Pons (tissue), 1 donor: ENCODE measurements at places on chromosomes 16 and 17.

GRCh38 chr16:89907055-89907814, 11.4 kb upstream of the MC1R start:
- no peak for DNase-seq

DNA sequence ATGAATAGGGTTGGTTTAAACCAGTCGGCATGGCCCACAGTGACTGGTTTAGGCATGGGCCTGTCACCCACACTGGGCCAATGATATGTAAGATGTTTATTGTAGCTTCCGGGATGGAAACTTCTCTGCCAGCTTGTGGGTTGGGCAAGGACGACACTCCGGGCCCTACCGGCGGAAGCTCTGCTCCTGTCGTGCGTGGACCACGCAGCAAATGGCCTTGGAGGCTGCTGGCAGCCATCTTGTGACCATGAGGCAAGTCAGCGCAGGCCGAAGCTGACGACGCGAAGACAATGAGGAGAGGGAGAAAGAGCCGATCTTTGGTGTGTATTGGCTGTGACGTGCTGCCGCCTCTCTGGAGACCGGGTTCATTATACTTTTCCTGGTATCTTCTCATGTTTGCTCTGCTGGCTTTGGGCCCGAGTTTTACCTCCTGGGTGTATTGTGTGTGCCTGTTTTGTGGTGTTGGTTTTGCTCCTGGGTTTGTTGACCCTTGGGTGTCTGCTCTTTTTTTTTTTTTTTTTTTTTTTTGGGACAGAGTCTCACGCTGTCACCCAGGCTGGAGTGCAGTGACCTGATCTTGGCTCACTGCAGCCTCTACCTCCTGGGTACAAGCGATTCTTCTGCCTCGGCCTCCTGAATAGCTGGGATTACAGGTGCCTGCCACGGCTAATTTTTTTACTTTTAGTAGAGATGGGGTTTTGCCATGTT, 15.4 kb downstream of the SLC25A10 start:
- no peak for DNase-seq

- DNase-seq: no peak
These were observed 448.5 kb downstream of the SOX9 start for GRCh38 chr17:72569148-72569946.

DNA sequence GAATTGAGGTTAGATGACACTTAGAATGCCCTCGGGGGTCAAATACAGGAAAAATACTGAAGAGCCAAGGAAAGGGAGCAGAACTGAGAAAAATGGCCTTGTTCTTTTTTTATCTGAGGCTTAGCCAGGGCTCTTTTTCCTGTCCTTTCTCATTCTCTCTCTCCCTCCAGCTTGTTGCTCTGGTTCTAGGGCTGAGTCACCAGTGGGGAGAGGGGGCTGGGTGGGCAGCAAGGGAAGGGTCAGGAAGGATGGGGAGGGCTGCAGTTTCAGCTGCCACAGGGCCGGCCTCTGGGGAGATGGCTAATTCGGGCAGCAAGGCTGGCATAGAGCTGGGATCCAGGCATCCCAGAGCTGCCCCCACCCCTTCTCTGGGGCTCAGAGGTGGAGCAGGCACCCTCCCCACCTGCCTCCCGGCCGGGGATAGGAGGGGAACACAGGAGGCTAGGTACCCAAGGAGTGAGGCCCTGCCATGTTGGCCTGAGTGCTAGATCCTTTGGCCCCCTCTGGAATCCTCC, 3.9 kb downstream of the ITGA3 start:
- DNase-seq: no peak

DNA sequence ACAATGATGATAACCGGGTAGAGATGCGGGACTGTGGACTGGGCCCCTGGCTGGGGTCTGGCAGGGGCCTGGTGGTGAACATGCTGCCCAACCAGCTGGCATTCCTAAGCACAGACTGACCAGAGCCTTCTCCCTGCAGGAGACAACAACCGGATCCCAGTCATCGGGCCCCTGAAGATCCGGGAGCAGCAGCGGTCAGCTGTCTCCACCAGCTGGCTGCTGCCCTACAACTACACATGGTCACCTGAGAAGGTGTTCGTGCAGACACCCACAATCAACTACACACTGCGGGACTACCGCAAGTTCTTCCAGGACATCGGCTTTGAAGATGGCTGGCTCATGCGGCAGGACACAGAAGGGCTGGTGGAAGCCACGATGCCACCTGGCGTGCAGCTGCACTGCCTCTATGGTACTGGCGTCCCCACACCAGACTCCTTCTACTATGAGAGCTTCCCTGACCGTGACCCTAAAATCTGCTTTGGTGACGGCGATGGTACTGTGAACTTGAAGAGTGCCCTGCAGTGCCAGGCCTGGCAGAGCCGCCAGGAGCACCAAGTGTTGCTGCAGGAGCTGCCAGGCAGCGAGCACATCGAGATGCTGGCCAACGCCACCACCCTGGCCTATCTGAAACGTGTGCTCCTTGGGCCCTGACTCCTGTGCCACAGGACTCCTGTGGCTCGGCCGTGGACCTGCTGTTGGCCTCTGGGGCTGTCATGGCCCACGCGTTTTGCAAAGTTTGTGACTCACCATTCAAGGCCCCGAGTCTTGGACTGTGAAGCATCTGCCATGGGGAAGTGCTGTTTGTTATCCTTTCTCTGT, 5.1 kb upstream of the SLC7A6 start:
- no peak for DNase-seq

DNA sequence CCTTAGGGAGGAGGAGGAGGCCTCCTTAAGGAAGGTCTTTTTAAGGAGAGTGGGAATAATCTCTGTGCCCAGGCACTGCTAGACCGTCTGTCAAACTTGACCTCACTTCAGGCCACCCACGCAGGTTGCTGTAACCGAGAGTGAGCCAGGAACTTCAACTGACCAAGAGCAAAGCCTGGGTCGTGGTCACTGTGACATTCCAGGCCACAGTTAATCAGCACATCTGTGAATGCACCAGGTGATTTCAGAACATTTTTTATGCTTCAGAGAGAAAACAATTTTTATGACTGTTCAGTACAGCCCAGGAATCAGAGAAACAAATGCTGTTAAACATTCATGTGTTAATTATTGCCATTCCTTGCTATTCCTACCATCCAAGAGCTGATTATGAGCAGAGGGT, 226.6 kb upstream of the ASIC2 start:
- DNase-seq: no peak

DNA sequence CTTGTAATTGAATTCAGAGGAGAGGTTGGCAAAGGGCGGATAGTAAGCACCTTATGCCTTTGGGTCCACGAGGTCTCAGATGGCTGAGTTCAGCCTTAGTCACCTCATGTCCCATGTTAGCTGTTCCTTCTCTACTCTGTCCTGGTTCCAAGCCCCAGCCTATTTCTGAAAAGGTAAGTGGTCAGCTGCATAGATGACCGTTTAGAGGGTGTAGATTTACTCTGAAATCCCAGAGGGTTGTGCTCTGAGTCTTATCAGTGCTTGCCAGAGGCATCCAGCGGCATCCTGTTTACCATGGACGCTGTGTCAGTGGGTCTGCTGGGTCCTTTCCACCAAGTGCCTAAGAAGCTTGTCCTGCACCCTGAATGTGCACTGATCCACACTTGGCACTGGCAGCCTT, 1.9 kb downstream of the ZNF778 start:
- DNase-seq: no peak

GRCh38 chr16:84759061-84759460, 59.3 kb downstream of the USP10 start:
- DNase-seq: no peak

DNA sequence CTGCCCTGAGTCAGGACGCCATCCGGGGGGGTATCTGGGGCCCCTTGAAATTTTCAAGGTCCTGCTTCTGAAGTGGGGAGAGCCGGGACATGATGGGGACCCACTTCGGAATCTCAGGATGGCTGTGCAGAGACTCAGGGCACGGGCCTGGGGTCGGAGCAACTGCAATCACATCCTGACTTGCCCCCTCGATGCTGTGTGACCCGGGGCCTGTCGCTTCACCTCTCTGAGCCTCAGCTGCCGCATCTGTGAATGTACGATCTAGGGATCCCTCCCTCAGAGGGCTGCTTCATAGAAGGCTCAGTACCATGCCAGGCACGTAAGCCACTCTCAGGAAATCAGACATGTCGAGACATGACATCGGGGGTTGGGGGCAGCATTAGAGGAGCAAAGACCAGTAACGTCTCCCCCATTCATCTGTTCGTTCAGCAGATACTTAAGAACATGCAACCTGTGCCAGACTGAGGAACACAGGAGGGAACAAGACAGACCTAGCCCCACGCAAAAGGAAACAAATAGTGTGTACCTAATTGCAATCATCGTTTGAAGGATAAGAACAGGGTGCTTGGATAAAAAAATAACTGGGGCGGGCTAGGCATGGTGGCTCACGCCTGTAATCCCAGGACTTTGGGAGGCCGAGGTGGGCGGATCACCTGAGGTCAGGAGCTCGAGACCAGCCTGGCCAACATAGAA, 229.6 kb downstream of the PARN start:
- DNase-seq: no peak
